ENCODE measurements at places on chromosomes 4 and X.

DNA sequence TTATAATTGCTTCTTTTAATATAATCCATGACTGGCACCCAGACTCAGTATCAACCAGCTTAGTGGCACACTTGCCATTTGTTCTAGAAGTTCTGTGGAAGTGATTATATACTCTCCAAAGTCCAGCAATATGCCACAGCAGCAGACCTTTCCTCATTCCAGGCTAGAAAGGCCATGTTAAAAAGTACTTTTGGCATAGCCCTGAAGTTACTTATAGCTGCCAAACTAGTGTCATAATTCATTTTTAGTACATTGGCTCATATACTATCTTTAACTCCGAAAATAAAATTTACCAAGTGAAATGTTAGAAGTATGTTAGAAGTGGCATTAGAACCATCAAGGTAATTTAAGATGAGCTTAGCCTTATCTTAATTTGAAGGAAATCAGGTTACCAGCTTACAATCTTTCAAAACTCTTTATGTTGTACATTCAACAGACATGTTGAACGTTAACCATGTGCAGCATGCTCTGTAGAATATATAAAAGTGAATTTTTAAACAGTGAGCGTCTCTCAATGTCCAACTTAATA lies 714.2 kb upstream of the LCORL start:
- no peak for DNase-seq

GRCh38 chr4:112348488-112349158 lies 51.5 kb downstream of the ALPK1 start:
- DNase-seq, result no peak

GRCh38 chr4:139942241-139942640 lies 211.7 kb downstream of the MAML3 start:
- no peak for DNase-seq

- DNase-seq, result no peak
Observed at GRCh38 chr4:165967486-165967885, 94.4 kb downstream of the TLL1 start.

Measured in ascending aorta (tissue), 2 donors.